ENCODE measurements at places on chromosomes 2 and 18.
A peak's percentile ranks its signal among the peaks of the same experiment; 100 is the strongest.

DNA sequence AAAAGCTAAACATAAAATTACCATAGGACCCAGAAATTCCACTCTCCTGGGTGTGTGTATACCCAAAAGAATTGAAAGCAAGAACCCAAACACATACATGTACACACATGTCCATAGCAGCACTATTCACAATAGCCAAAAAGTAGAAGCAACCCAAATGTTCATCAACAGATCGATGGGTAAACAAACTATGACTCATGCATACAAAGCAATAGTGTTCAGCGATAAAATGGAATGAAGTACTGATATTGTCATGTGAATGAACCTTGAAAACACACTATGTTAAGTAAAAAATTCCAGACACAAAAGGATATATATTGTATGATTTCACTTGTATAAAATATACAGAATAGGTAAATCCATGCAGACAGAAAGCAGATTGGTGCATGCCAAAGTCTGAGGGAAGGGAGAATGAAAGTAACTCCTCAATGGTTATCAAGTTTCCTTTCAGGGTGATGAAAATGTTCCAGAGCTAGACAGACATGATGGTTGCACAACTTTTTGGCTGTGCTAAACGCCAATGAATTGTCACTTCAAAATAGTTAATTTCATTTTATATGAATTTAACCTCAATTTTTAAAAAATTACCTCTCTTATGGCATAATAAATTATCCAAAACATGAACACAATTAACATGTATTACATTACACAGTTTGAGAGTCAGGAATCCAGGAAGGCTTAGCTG is 35.5 kb downstream of the GKN2 start:
- DNase-seq = no peak

DNA sequence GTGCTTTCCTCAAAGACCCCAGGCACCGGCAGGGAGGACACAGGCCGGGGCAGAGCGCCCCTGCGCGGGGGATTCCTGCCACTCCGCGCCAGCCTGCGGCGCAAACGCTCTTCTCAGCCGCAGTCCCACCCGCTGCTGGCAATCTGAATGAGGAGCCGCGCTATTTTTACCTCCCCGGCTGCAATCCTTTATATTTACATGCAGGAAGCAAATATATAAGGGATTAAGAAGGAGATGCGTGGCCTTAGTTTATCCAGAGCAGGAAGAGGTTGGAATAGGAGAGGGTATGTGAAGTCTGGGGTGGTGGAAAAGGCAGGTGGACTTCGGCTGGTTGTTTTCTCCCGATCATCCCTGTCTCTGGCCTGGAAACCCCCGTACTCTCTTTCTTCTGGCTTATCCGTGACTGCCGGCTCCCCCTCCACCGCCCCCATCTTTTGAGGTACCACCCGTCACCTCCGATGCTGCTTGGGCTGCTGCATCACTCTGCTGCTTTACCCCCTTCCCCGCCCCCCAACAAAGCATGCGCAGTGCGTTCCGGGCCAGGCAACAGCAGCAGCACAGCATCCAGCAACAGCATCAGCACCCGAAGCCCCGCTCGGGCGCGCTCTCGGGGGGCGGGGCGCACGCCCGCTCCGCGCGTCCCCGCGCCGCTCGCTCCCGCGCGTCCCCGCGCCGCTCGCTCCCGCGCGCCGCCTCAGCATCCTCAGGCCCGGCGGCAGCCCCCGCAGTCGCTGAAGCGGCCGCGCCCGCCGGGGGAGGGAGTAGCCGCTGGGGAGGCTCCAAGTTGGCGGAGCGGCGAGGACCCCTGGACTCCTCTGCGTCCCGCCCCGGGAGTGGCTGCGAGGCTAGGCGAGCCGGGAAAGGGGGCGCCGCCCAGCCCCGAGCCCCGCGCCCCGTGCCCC is at the start of gene ADAM23:
Gene ADAM23 (plus strand): TSS at position 700 of the 902 bp plus-strand sequence. CDS start 335 bp downstream, outside the sequence.
- peak; percentile 27 for DNase-seq

- no peak for DNase-seq
These were observed 79.2 kb upstream of the ST8SIA3 start for GRCh38 chr18:57273194-57273593.

DNA sequence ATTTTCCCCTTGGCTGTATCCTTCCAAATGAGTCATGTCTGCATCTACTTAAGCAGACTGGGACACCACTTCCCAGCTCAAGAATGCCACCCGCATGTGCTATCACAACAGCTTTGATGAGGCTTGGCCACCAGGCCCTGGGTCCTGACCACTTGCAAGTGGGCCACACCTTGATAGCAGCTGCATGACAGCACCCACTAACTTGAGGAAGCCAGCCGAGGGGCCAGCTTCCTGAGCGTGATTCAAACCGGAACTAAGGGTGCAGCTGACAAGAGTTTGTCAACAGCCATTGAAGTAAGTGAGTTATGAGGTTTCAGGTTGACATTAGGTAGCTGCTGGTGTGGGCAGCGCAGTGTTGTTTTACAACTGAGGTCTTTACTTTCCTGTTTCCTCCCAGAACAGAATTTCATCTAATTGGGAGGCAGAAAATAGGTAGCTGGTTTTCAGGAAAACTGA is 54.4 kb downstream of the EPHA4 start:
- DNase-seq = no peak

DNA sequence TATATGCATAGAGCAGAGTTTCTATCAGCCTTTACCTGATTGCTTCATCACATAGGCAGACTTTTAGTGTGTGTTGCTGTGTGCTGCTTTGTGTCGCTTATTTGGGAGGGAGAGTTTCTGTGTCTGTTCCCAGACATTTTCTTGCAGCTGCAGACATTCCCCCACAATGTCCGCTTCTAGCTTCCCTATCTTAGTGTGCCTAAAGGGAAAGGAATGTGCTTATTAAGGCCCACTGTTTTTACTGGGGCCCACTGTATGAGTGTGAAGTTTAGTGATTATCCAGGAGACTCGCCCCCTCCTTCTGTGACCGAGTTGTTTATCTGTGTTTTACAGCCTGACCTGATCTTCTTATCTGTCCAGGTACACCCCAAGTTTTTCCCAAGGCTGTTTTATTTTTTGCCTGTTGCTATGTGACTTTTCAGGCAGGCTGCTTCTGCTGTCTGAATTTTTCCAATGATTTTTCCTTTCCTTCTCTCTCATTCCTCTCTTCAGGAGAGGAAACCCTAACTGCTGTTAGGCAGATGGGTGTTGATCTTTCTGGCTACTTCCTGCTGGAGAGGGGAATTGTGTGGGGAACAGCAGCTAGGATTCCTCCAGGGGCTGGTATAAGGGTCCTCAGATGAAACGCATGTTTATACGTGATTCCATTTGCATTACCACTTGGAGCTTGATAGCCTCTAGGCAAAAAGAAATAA is 47.6 kb downstream of the STK17B start:
- no peak for DNase-seq

- DNase-seq = no peak
These were observed 25.8 kb downstream of the CTLA4 start for GRCh38 chr2:203893401-203893800.

DNA sequence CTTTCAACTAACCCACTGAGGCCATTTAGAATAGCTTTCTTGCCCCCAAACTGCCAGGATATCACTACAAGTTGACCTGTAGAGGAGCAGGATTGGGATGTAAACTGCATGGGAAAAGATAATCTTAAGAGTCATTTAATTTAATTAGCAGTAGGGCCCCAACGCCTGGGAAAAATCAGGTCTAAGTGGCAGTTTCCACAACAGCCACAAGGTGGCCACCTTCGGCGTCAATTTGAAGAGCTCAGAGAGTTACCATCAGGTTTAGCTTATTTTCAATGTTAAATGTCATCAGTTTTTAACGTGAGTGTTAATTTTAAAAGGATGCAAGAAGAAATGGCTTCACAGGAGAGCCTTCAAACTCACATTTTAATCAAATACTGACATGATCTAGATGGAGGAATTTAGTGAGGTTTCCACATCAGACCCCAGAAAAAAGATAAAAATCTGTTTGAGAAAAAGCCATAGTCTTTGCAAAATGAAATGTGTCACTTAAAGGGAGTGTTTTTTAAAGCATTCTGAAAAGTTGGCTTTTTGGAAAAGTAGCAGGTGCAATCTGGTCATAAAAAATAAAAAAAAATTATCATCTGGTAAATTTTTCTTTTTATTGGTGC is 77.3 kb upstream of the UPP2 start:
- DNase-seq = no peak

- no peak for DNase-seq
These were observed 927.5 kb downstream of the ERBB4 start for GRCh38 chr2:211611061-211611518.

DNA sequence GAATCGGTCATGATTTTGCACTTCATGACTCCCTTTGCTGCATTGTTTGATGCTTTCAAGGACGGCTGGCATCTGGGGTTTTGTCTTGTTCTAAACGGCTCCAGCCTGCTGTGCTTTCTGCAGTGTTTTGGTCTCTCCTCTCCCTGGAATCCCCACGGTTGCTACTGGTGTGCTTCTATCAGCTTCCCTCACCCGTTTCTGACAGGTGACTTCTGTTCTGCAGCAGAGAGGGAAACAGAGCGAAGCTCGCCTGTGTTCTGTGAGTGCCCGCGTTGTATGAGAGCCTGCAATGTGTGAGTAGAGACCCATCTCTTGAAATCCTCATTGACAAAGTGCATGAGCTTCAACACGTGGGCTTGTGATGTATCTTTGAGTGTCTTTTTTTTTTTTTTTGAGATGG is 102.8 kb downstream of the DCDC2C start:
- no peak for DNase-seq
